ENCODE measurements at places on chromosomes 16 and 17.
A peak's percentile ranks its signal among the peaks of the same experiment; 100 is the strongest.

- H3K4me3 ChIP-seq = no peak overlapping the region
- H3K27me3 ChIP-seq = no peaks in the 10 kb centered on the region
- DNase-seq = no peak
- H3K27ac ChIP-seq = no peak overlapping the region
- H3K36me3 ChIP-seq = no peaks in the 10 kb centered on the region
Observed at GRCh38 chr17:13492737-13493122, 109.0 kb downstream of the HS3ST3A1 start.

- no peaks in the 10 kb centered on the region for H3K4me1 ChIP-seq
- H3K36me3 ChIP-seq = no peaks in the 10 kb centered on the region
- no peaks in the 10 kb centered on the region for H3K27me3 ChIP-seq
Observed at GRCh38 chr16:5756969-5757368, 659.4 kb upstream of the EEF2KMT start.

DNA sequence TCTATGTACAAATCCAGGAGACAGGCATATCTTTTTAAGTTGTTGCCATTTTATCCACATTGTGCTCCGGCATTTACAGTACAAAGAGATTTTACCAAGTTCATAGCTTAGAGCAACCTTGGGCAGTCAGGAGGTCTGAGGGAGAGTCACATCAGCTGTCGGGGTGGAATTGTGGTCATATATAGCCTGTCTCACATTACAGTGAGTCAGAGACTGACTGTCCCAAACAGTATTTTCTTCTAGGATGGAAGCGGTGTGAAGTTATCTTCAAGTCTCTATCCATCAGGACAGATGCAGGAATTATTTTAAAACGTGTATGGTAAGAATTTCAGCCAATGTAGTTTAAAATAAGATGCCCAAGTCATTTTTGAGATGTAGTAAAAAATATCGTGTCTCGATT lies 53.0 kb downstream of the GPRC5B start:
- H3K27me3 ChIP-seq = no peaks in the 10 kb centered on the region
- no peak for DNase-seq
- H3K4me1 ChIP-seq = peaks cover 6% of the 10 kb centered on the region
- peaks cover 3% of the 10 kb centered on the region for H3K36me3 ChIP-seq
- no peak overlapping the region for H3K27ac ChIP-seq

DNA sequence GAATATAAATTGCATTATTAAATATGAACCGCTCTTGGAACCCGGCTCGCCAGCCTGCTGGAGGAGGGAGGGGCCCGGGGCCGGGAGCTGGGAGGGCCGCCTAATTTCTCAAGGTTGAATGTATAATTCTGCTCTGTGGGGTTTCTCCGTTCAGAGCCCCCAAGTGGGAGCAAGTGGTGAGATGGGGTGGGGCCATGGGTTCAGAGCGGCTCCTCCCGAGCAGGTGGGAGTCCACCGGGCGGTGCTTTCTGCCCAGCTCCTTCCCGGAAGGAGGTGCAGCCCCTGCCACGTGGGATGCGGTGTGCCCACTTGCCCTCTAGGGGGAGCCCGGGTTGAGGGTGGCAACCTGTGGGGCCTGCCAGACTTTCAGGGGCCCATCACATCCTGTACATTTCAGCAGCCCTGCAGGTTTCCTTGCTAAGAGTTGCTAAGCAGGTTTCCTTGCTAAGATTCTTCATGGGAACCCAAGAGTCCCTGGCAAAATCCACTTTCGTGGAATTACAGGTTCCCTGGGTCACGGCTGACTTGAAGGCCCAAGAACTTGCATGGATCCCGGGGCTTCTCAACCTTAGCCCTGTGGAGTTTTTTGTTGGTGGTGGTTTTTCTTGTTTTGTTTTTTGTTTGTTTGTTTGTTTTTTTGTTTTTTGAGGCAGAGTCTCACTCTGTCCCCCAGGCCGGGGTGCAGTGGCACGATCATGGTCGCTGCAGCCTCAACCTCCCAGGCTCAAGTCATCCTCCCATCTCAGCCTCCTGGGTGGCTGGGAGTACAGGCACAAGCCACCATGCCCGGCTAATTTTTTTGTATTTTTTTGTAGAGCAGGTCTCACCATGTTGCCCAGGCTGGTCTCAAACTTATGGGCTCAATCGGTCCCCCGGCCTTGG lies 196.7 kb upstream of the GSE1 start:
- peaks cover 25% of the 10 kb centered on the region for H3K4me1 ChIP-seq
- no peak overlapping the region for H3K4me3 ChIP-seq
- no peaks in the 10 kb centered on the region for H3K27me3 ChIP-seq
- peak; percentile 87 for DNase-seq

DNA sequence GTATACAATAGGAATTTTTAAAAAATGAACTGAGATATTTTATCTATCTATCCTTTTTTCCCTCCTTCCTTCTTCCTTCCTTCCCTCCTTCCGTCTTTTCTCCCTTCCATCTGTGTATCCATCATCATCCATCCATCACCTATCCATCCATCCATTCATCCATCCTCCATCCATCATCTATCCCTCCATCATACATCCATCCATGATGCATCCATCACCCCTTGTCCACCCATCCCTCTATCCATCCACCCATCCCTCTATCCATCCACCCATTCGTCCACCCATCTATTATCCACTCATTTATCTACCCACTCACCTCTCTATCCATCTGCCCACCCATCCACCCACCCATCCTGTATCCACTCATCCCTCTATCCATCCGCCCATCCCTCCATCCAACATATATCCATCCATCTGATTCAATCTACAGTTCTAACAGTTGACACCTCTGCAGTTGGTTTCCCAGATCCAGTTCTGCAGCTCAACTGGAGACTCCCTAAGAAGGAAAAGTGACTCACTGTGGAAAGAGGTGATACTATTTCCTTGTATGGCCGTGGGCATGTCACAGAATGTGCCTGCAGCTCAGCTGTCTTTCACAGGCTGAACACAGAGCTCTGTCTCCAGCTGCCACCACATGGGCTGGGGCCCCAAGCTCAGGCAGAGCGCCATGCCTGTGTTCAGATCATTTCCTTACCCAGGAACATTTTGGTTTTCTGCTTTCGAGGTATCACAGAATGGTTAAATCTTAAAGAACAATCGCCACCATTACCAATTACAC lies 130.8 kb downstream of the XYLT1 start:
- H3K36me3 ChIP-seq = no peaks in the 10 kb centered on the region
- peaks cover 46% of the 10 kb centered on the region for H3K4me1 ChIP-seq
- H3K27ac ChIP-seq = peak overlapping the region; percentile 45
- peak; percentile 41 for DNase-seq
